ENCODE measurements at places on chromosomes 13 and 19. TPM values are rescaled to one million over a fixed set of nuclear protein-coding genes. Genes with fewer than 3 reads are reported as not detected.

Gene ALOX5AP
- polyA plus RNA-seq: 36.9 TPM

Gene TNNT1
- polyA plus RNA-seq: 11.9 TPM

Gene DCLK1
- polyA plus RNA-seq: 2.9 TPM

Gene NCR1
- polyA plus RNA-seq: 0.46 TPM

Gene CXCL17
- 8.4 TPM for polyA plus RNA-seq

Gene FSD1
- 19.2 TPM for polyA plus RNA-seq

Gene SIGLEC10
- polyA plus RNA-seq: 19.0 TPM

Gene DNAAF3
- 0.64 TPM for polyA plus RNA-seq

Gene ZNF546
- polyA plus RNA-seq: 2.9 TPM

Gene EDNRB
- 5.5 TPM for polyA plus RNA-seq

- DNase-seq: no peak
Observed at GRCh38 chr13:41960211-41960636, 685 bp downstream of the VWA8 start.

GRCh38 chr19:32859591-32859990 lies 10.0 kb downstream of the SLC7A9 start:
- DNase-seq: no peak

- DNase-seq: no peak
Observed at GRCh38 chr19:1472231-1473084, 6.6 kb downstream of the C19orf25 start.

DNA sequence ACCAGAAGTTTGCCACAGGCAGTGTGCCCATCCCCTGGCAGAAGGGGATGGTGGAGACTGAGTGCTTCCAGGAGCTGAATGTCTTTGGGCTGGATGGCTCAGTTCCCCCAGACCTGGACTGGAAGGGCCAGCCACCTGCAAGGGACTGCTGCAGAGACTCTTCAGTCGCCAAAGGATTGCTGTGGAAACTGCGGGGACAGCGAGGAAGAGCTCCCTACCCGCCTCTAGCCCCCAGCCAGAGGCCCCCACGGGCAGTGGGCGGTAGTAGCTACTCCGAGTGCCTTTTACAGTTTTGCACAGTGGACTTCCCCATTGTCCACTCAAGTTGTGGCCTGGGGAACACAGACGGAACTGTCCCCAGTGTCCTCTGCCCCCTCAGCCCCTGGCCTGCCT lies 138.5 kb downstream of the ZDHHC20 start:
- no peak for DNase-seq

GRCh38 chr13:86840250-86841191 lies 830.6 kb upstream of the SLITRK5 start:
- no peak for DNase-seq

DNA sequence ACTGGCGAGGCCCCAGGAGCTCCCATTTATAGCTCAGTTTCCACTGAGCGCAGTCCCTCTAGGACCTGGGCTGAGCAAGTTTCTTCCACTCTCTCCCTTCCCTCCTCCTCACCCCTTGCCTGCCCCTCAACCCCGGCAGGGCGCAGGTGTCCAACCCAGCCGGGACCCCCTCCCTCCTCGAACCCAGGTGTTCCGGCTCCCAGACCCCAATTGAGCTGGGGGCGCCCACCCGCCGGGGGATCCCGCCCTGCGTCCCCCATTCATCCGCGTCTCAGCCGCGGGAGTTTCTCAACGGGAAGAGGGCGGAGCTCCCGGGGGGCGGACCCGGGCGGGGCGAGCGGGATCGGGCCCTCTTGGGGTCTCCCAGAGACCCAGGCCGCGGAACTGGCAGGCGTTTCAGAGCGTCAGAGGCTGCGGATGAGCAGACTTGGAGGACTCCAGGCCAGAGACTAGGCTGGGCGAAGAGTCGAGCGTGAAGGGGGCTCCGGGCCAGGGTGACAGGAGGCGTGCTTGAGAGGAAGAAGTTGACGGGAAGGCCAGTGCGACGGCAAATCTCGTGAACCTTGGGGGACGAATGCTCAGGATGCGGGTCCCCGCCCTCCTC lies at the start of gene KIRREL2:
KIRREL2 (plus strand) TSS at position 366 of the 604 bp plus-strand sequence; CDS start at position 575, 209 bp downstream.
- DNase-seq: no peak

DNA sequence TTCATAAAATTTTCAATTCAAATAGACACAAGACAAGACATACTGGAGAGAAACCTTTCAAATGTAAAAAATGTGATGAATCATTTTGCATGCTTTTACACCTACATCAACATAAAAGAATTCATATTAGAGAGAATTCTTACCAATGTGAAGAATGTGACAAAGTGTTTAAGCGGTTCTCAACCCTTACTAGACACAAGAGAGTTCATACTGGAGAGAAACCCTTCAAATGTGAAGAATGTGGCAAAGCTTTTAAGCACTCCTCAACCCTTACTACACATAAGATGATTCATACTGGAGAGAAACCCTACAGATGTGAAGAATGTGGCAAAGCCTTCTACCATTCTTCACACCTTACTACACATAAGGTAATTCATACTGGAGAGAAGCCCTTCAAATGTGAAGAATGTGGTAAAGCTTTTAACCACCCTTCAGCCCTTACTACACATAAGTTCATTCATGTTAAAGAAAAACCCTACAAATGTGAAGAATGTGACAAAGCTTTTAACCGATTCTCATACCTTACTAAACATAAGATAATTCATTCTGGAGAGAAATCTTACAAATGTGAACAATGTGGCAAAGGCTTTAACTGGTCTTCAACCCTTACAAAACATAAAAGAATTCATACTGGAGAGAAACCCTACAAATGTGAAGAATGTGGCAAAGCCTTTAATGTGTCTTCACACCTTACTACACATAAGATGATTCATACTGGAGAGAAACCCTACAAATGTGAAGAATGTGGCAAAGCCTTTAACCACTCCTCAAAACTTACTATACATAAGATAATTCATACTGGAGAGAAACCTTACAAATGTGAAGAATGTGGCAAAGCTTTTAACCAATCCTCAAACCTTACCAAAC lies 24.6 kb upstream of the ZNF431 start:
- DNase-seq: no peak

- DNase-seq: peak; percentile 47
Observed at GRCh38 chr19:50330365-50331078, 1.3 kb upstream of the KCNC3 start.

GRCh38 chr19:38204096-38204495 lies 19.9 kb downstream of the DPF1 start:
- no peak for DNase-seq

DNA sequence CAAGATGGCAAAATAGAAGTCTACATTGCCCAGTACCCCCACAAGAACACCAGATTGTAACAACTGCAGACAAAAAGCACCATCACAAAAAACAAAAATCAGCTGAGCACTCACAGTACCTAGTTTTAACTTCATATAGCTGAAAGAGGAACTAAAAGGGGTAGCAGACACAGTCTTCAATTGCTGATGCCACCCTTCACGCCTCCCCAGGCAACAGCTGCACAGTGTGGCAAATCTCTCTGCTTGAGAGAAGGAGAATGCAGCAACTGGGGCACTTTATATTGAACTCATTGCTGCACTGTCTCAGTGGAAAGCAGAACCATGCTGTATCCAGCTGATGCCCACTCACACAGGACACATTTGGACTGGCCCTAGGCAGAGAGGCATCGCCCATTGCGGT lies 2714.5 kb upstream of the PCDH20 start:
- DNase-seq: no peak

DNA sequence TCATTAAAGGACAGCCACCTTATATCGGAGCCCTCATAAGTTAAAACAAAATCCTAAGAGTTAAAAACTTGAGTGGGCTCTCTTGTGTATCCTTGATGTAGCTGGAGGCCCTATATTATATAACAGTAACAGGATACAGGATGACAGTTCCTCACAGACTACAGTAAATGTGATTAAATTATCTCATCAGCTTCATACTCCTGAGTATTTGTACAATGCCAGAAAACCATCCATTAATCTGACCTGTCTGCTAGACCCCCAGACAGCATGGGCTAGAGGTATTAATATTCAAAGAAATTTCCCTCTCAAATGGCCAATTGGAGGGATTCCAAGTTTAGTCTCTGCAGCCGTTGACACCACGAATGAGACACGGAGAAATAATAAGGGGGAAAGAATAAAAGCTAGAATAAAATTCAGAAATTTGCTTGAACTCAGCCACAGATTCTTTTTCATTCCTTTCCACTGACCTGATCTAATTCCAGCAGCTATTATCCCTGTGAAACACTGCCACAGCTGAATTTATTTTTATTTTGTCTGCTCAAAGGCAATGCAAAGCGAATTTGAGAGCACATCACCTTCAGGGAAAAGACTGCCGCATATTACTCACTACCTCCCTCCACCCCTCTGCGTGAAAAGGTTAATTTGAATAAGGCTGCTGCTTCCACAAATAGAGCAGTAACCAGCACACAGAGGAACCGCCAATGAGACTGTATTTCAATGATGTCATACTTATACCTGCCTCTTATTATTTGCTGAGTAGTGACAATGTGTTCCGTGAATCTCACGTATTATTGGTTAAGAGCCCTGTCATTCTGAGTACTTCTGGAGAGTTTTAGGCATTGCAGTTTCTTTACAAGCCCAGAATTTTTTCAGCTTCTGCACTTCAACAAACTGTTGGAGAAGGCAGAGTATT lies 155.9 kb upstream of the KLF12 start:
- peak; percentile 47 for DNase-seq

DNA sequence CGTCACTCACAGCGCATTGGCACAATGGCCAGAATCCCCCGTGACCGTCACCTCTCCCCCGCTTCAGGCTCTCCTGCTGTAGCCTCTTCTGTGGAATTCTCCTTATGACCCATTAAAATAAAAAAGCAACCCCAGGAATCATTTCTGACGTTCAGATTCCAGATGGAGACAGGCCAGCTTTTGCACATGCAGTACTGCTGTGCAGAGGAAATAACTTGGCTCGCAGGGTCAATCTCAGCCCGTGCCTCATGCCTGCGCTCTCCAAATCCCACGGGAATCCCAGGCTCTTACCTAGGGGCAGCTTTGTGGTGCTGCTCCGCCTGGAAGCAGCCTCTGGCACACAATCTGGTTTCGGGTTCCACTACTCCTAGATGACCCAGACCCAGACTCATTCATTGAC lies 32.7 kb upstream of the SOX1 start:
- no peak for DNase-seq

DNA sequence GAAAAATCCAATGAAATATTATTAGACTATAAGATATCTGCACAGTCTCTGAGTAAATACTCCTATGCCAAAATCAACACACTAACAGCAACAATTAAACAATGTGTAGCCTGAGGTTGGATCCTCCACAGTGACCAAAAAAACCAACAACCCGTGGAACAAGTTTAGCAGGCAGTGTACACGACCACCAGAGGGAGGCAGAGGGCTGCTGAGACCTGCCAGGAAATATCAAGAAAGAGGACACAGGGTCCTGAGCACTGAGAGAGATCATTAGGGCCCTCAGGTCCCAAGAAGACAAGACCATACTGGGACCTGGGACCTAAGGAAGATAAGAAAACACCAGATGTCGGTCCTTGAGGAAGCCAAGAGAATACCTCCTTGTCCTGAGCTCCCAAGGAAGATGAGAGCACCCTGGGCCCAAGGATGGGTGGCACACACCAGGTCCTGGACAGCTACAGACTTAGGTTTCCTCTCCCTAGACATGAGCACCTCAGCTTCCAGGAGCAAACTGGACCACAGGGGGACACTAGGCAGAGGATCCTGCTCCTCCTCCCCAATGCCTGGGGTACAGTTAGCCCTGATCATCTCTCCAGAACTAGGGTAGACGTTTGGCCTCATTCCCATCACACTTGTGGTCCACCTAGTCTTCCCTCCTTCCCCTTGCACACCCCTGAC lies 822 bp upstream of the ZNF274 start:
- DNase-seq: peak; percentile 6

- DNase-seq: no peak
Observed at GRCh38 chr13:32453981-32454380, 26.1 kb upstream of the N4BP2L1 start.

GRCh38 chr13:113425941-113426590 lies 27.2 kb downstream of the ADPRHL1 start:
- no peak for DNase-seq

GRCh38 chr19:49423985-49424303 lies 703 bp upstream of the PTH2 start:
- DNase-seq: no peak

- DNase-seq: no peak
Observed at GRCh38 chr13:104289400-104289799, 1223.2 kb upstream of the SLC10A2 start.

DNA sequence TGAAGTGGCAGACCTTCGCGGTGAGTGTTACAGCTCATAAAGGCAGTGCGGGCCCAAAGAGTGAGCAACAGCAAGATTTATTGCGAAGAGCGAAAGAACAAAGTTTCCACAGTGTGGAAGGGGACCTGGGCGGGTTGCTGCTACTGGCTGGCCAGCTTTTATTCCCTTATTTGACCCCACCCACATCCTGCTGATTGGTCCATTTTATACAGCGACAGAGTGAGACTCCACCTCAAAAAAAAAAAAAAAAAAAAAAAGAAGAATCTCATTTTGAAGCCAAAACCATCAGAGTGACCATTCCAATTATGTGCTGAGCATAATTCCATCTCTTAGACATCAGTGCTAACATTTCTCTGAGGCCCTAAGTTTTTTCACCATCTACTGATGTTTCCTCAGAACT lies 1.9 kb upstream of the ZNF552 start:
- DNase-seq: no peak

DNA sequence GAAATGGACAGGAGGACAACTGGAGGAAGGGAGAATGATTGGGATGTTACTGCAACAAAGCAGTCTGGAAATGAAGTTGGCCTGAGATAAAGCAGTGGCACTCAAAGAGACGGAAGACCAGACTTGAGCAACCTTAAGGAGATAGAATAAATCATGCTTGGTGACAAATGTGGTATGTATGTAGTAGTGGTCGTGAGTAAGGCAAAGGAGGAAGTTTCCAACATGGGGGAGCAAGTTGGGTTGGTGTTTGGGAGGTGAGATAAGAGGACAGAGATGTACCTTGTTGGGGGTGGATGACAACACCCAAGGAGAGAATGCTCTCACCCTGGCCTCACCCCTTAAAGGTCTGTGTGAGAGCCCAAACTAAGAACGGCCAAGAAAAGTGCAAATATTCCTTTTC lies 420.5 kb downstream of the DIAPH3 start:
- DNase-seq: no peak

- no peak for DNase-seq
Observed at GRCh38 chr19:46221981-46222610, 7.4 kb upstream of the IGFL1 start.

GRCh38 chr13:58587183-58587582 lies 955.6 kb downstream of the PCDH17 start:
- no peak for DNase-seq

DNA sequence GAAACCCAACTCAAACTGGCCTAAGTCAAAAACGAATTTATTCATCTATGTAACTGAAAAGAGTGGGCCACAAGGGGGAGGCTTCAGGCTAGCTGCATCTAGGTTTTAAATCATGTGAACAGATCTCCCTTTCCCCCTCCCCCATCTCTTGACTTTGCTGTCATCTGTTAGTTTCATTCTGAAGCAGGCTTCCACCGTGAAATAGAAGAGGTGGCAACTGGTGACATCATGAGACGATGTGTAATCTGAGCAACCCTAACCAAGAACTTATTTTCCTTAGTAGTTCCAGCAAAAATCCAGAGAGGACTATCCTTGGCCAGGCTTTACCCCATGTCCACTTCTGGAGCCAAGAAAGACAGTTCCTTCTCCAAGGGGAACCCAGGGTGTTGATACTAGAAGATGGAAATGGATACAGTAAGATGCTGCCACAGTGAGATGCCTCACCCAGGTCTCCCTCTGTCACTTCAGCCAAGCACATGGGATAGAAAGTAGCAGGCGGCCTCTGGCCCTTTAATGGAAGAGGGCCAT lies 9.4 kb downstream of the SAMD4B start:
- DNase-seq: no peak

All from thymus (tissue), 14 donors.